ENCODE measurements at places on chromosomes 5 and 9.
A peak's percentile ranks its signal among the peaks of the same experiment; 100 is the strongest.

DNA sequence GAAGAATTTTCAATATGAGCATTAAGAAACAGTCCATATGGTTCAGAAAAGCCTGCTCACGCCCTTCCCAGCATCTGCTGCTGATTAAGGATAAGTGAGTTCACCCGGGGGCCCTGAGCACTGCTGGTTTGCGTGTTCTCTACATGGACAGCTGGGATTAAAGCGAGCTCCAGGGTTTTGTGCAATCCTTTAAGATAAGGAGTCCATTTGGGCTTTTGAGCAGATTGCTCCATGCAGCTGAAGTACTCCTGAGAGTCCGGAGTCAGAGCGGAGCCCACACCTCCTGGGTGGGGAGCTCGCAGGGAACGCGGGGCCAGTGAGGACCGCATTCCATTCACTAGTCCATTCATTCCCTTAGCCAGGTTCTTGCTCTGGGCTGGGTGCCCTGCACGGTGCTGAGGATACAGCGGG lies 149.3 kb upstream of the COL5A1 start:
- peak; percentile 28 for DNase-seq

- no peak for DNase-seq
Observed at GRCh38 chr5:147648597-147648996, 133.9 kb downstream of the JAKMIP2 start.

DNA sequence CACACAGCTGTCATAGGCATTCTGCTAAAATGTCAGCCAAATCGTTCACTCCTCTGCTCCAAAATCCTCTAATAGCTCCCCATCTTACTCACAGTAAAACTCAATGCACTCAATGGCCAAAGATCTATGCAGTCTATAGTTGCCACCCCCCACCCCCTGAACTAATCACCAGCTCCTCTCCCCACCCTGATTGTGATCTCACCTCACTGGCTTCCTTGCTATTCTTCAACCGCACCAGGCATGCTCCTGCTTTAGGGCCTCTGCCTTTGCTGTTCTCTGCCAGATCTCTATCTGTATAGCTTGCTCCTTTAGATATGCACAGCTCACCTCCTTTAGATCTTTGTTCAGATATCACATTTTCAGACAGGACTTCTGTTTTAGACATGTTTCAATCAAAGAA lies 33.2 kb upstream of the SNX2 start:
- DNase-seq: no peak

GRCh38 chr9:137752426-137752825 lies 125.2 kb upstream of the CACNA1B start:
- DNase-seq: no peak

GRCh38 chr5:65961633-65962032 lies 35.3 kb downstream of the ERBIN start:
- DNase-seq: no peak

GRCh38 chr9:121383715-121384114 lies 13.7 kb upstream of the STOM start:
- no peak for DNase-seq

- peak; percentile 12 for DNase-seq
Observed at GRCh38 chr5:180332051-180332517, 21.1 kb downstream of the GFPT2 start.

GRCh38 chr5:129204525-129204924 lies 110.0 kb downstream of the ISOC1 start:
- no peak for DNase-seq

GRCh38 chr5:107589520-107590193 lies 81.1 kb downstream of the EFNA5 start:
- DNase-seq: no peak

- DNase-seq: peak; percentile 7
Observed at GRCh38 chr9:15778861-15779260, 226.0 kb downstream of the CCDC171 start.

- DNase-seq: no peak
Observed at GRCh38 chr5:135492319-135492626, 40.1 kb upstream of the TIFAB start.

- DNase-seq: no peak
Observed at GRCh38 chr9:84504360-84504759, 163.8 kb upstream of the SLC28A3 start.

GRCh38 chr9:16062542-16063240 lies 509.8 kb downstream of the CCDC171 start:
- no peak for DNase-seq

DNA sequence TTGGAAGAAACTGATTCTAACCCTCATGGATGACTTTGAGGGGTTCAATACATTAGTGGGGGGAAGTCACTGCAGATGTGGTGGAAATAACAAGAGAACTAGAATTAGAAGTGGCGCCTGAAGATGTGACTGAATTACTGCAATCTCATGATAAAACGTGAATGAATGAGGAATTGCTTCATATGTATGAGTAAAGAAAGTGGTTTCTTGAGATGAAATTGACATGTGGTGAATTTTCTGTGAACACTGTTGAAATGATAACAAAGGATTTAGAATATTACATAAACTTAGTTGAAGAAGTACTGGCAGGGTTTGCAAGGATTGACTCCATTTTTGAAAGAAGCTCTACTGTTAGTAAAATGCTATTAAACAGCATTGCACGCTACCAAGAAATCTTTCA lies 113.0 kb downstream of the UGCG start:
- DNase-seq: no peak
